ENCODE measurements at places on chromosomes 16 and 17. TPM values are rescaled to one million over a fixed set of nuclear protein-coding genes. Genes with fewer than 3 reads are reported as not detected.

The ALOX12B gene
- total RNA-seq = not detected

The TNP2 gene
- total RNA-seq = not detected

The ANKRD40CL gene
- total RNA-seq = not detected

The GTF3C1 gene
- total RNA-seq = 31.2 TPM

- no peak for DNase-seq
Measured at GRCh38 chr16:27421961-27422740, 20.2 kb downstream of the IL21R start.

- DNase-seq = no peak
Measured at GRCh38 chr16:27920391-27920891, 143.1 kb downstream of the GSG1L start.

DNA sequence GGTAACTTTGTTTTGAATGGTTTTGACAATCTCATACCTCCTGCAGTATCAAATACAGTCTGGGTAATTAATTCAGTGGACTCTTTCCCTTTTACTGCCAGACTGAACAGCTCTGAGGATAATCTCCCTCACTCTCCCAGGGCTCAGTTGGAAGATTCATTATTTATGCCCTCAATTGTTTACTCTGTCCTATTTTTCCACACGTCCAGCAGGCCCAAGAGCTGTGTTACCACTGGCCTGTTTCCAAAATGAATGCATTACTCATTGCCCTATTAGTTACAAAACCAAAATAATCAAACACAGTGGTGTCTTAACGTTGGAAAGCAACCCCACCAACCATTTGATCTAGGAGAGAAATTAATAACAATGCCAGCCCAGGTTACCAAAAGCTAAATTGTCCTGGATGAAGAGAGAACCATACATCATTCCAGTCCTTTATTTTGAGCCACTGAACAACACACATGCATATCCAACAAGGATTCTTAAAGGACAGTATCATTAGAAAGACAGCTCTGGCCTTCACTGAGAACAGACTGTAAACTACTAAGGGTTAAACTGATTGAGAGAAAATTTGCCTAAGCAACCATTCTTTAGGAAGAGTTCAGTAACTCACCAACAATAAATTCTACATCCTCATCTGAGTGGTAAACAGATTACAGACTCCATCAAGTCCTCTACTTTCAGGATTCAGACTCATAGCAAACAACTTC lies 34.5 kb downstream of the FAM222B start:
- no peak for DNase-seq

DNA sequence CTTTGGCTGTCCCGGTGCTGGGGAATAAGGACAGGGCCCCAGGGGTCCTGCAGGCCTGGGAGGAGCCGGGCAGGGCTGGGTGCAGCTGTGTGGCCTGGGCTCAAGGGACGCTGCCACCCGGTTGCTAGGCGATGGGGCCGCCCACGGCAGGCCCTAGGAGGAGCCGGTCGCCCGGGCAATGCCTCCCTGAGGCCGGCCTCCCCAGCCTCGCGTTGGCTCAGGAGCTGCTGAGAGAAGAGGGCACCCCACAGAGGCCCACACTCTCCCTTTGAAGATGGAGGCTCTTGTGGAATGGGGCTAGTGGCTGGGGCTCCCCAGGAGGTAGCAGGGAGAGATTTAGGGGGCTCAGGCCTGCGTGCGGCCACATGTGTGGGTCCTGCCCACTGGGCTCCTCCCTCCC lies at the start of gene CIBAR2:
CIBAR2 (minus strand) TSS at position 109 of the 400 bp plus-strand sequence. CDS start 120 bp downstream, outside the sequence.
- DNase-seq = no peak

GRCh38 chr17:55163408-55163807 lies 101.4 kb upstream of the HLF start:
- no peak for DNase-seq

- DNase-seq = no peak
Measured at GRCh38 chr17:66767154-66767933, 67.6 kb upstream of the CACNG5 start.

DNA sequence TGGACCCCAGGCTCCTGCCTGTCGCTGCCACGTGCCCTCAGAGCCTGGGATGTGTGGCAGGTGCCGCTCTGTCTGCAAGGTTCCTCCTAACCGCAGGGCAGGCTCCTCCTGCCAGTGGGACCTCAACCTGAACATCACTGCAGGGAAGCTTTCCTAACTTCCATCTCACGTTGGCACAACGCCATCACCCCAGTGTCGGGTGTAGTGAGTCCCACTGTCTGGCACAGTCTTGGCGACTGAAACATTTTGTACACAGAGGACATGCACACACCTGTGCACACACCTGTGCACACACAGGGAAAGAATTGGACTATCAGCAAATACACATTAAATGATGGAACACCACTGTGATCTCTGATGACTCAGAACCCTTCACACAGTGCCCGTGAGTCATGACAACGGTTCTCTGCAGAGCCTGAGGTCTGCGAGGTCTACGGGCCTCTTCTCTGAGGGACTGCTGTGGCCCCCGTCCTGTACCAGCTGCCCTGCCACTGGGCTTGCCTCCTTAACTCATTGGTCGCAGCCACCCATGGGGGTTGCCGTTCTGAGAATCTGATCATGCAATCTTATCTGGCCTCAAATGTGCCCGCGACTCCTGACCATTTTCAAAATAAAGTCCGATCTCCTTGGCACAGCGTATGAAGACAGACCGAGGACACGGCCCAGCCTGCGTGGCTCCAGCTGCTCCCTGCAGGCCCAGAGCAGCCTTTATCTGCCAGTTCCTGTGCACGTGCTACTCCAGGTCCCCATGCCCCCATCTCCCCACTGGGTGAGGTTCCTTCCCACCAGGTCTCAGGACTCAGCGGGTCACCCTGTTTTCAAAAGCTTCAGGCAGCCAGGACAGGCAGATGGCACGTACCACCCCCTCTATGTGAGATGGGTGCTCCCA lies 7.6 kb downstream of the CCDC57 start:
- no peak for DNase-seq

Measured in breast epithelium (tissue), 4 donors.